ENCODE measurements at places on chromosomes 6 and 20.

- no peak for DNase-seq
Measured at GRCh38 chr6:144724818-144725217, 439.7 kb downstream of the UTRN start.

- no peak for DNase-seq
Measured at GRCh38 chr6:166402582-166403277, 20.0 kb upstream of the MPC1 start.

DNA sequence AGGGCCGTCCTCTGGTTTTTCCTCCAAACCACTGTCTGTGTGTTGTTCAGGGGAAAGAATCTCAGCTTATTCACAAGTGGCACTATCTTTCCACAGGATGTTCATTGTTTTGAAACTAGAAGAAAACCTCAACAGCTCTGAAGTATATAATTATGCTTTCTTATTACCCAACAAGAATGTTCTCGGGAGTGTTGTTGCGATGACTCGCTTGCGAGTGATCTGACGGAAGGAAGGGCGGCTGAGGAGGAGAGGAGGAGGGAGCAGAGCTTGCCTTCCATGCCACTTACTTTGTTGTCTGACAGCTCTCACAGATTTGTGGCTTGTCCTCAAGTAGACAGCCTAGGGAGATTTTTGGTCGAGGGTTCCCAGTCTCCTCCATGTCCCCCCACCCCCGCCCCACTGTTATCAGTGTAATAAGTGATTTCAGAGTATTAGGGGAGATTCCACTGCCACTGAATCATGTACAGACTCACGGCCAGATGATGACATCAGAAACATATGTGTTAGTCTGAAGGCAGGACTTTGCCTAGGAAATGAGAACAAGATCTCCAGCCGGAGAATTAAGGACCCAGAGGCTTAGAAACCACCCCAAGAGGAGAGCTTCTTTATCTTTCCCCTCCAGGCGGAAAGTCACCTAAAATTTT lies 80.7 kb upstream of the CCN6 start:
- DNase-seq = no peak

DNA sequence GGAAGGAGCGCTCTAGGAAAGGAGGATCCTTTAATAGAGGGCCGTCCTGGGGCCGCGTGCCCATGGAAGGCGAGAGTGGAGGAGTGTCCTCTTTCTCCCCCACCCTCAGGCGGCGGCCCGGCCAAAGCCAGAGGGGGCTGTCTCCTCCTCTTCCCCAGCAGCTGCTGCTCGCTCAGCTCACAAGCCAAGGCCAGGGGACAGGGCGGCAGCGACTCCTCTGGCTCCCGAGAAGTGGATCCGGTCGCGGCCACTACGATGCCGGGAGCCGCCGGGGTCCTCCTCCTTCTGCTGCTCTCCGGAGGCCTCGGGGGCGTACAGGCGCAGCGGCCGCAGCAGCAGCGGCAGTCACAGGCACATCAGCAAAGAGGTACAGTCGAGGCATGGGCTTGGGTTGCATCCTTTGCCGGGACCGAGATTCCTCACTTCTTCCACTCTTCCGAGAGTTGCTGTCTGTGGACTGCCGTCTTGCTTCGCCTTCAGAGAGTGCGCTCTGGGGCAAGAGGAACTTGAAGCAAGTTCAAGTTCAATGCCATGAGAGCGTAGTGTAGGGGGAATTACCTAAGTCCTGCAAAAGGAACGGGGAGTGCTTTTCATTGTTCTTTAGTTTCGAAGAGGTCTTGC lies at the start of gene LAMA2:
Gene LAMA2, plus strand, starts transcription at position 148 of the 621 bp plus-strand sequence. Its CDS starts 108 bp downstream, at position 256.
- no peak for DNase-seq

GRCh38 chr20:21505810-21506530 lies 7.9 kb downstream of the NKX2-2 start:
- no peak for DNase-seq

DNA sequence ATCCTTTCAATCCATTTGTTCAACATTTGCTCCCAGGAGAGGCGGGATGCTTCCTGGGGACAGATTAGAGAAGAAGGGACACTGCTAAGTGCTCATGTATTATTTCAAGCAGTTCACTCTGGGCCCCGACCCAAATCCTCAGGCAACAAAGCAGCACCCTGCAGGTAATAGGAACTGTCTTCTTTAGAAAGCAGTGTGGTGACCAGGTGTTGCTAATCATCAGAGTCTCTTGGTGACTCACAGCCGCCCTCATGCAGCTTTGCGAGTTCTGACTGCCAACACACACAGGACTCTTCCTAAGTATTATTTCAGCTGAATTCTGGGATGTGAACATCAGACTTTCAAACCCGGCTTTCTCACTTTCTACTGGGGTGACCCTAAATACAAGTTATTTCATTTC lies 356.4 kb downstream of the PRKN start:
- no peak for DNase-seq
